ENCODE measurements at places on chromosomes 5 and 9.

- DNase-seq: no peak
Measured at GRCh38 chr9:91726406-91727100, 223.5 kb downstream of the ROR2 start.

DNA sequence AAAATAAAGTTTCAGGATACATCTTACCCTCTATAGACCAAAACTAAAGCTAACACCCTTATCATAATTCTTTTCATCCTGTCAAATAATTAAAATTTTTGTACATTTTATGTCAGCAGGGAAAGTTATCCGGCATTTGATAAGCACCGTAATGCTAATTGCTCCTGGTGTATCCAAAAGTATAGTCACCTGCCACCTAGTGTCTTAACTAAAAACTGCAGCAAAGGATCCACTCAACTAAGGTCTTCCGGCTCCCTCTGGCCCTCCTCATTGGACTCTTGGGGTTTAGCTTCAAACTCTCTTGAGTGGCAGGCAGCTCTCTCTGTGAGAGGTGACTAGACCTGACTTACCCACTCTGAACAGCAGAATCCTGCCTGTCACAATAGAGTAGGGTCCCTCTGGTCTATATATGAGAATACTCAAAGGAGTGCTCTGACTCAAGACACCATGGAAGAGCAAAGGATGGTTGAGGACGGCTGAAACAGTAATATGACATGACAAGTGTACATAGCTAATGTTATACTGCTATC is 60.4 kb upstream of the CAST start:
- peak; percentile 59 for DNase-seq

DNA sequence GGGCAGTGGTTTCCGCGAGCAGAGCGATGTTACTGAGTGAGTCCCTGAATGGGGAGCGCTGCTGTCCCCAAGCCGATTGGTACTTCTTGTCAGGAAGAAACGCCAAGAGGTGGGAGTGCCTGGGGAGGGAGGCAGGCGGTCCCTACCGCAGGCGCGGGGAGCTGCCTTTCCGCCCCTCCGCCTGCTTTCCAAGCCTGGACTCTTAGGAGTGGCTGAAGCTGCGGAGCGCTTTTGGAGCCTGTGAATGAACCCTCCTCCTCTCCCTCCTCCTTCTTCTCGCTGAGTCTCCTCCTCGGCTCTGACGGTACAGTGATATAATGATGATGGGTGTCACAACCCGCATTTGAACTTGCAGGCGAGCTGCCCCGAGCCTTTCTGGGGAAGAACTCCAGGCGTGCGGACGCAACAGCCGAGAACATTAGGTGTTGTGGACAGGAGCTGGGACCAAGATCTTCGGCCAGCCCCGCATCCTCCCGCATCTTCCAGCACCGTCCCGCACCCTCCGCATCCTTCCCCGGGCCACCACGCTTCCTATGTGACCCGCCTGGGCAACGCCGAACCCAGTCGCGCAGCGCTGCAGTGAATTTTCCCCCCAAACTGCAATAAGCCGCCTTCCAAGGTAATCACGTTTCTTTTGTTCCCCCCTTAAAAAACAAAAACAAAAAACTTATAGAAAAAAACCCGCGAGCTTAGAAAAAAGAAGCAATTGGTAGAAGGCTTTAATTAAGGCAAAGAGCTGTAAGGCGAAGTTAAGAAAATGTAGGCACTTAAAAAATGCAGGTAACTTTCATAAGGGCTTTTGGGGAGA is at the start of gene VCAN:
Gene VCAN, plus strand, starts transcription at position 340 of the 808 bp plus-strand sequence. CDS start 11,775 bp downstream, outside the sequence.
- no peak for DNase-seq

DNA sequence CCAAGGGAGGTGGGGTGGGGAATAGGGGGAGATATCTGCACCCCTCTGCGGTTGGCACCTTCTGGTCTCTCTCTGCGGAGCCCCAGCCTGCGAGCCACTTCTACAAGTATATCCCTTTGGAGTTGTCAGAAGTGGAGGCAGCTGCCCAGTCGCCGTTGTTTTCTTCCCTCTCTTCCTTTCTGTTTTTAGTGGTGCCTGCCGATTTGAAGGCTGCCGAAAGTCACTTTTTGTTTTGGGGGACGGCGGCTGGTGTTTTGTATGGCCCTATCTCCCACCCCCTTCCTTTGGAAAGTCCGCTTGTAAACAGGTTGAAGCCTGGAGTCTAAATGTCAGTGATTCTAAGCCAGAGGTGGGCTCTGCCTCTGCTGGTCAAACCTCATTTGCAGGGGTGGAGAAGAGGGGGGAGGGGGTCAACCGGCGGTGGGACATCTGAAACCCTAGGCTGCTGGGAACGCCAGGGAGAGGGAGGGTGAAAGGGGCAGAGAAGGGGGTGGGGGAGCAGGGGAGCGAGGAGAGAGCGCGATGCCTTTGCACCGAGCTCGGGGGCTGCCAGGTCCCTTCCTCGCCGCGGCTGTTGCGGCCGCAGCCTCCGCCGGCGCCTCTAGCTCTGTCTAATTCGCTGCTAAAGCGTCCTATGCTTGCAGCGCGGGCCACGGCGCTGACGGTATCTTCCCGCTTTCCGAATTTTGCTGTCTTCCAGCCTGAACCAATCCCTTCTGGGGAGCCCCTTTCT is at the start of gene FGF10:
Gene FGF10, minus strand, starts transcription at position 331 of the 733 bp plus-strand sequence. CDS start 738 bp downstream, outside the sequence.
- DNase-seq: no peak

DNA sequence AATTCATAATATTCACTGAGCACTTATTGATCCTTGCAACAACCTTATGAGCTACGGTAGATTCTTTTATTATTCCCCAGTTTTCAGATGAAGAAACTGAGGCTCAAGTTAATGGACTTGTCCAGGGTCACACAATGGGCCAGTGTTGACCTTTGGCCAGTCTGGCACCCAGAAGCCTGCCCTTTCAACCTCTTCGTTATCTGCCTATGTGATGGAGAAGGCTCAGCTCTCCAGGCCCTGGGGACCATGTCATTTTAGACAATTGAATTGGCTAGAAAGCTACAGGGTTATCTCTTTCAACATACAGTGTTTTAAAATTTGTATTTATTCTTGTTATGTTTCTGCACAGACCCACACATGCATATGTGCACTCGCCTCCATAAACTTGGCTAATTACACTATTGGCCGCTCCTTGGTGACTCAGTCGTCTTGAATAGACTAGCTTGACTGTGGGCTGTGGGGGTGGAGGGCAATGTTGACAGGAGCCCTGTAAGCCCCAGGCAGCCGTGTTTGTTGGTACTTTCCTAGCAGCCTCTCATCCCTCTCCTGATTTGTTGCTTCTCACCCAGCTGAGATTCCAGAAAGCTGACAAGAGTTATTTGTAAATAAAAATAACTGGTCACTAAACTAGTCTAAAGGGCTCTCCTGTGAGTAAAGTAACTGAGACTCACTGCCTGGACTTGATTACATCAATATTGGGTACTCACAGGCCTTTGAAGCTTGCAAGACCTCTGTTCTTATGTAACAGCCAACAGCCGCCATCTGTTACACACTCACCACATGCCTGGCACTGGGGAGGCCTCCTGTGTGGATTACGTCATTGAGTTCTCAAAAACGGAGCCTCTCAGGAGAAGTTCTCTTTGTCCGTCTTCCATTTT is 8.5 kb upstream of the ANGPTL2 start:
- no peak for DNase-seq

DNA sequence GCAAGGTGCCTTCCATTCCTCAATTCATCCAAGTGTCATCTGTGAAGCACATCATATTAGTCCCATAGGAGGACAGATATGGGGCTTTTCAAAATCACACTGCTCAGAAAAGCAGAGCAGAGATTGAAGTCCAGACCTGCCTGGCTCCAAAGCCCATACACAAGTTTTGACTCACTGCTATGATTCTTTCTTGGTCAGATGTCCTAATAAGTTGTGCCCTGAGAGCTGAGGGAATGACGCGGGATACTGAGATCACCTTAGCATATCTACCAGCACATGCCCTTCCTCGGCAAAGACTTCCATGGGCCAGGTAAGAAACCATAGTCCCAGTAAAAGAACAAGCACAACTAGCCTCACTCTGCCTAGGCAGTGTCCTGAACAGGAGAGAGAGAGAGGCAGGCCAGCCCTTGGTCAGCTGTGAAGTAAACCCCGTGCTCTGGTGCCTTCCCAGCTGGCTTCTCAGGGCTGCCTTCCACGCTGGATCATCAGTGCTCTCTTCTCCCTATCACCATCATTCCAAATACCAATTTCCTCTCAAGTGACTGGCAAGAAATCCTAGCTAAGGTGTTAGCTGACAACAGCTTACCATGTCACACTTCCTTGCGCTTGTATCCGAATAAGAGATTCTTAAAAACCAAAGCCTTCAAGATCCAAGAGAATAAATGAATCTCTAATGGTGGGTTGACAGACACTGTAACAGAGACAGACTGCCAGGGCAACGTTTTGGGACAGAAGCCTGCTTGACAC is 73.2 kb downstream of the SIL1 start:
- DNase-seq: no peak

GRCh38 chr5:89303033-89303480 is 420.1 kb upstream of the MEF2C start:
- DNase-seq: no peak

- no peak for DNase-seq
Measured at GRCh38 chr5:146588331-146589027, 72.5 kb upstream of the GPR151 start.

DNA sequence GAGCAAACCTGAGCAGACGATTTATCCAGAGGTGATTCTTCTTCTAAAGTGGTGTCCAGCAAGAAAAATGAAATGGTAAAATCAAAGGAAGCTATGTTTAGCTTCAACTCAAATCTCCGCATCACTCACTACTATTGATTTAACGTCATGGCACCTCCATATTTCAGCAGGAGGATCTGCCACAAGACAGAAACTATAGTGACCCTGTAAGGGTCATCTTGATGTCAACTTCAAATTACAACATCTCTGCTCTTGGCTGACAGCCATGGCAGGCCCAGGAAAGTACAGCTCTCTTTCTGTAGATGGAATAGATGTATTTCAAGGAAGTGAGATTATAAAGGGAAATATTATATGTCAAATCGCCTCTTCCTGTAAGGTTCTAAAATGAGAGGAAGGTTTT is 10.1 kb upstream of the EFNA5 start:
- DNase-seq: no peak

DNA sequence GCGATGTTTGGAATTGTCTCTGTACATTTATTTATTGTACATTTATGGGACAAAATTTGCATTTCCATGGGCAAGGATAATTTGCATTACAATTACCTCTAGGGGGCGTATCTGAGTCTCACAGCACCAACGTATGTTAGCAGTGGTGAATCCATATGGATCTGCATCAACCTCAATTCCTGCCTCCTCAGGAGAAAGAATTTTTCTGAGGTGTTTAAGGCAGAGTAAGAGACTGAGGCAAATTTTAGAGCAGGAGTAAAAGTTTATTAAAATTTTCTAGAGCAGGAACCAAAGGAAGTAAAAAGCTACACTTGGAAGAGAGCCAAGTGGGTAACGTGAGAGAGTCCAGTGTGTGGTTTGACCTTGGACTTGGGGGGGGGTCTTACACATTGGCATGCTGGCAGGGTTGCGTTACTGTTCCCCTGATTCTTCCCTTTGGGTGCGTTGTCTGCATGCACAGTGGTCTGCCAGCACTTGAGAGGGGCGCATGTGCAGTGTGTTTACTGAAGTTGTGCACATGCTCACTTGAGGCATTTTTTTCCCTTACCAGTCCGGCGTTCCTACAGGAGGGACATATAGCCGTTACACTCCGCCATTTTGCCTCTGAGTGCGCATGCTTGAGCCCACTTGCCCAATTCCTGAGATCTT is 21.0 kb upstream of the RAB14 start:
- peak; percentile 63 for DNase-seq

GRCh38 chr9:19875291-19875920 is 86.6 kb upstream of the SLC24A2 start:
- DNase-seq: no peak

GRCh38 chr5:132322266-132322665 is 28.1 kb downstream of the SLC22A4 start:
- no peak for DNase-seq

DNA sequence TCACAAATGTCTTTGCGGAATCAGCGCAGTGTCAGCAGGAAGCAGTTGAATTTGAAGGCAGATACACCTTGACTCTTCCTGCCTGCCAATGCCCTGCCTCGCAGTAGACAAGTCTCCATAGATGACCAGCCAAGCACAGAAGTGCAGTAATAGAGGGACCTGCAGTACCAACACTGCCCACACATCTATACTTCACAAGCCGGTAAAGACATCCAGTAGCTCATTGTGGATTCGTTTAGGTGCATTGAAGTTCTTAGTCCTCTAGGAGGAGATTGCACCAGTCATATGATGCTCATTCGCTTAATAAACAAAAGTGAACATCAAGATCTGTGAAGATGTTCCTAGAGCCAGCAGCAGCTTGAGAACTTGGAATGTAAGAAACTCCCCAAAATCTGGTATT is 7.1 kb upstream of the IFNA2 start:
- no peak for DNase-seq

DNA sequence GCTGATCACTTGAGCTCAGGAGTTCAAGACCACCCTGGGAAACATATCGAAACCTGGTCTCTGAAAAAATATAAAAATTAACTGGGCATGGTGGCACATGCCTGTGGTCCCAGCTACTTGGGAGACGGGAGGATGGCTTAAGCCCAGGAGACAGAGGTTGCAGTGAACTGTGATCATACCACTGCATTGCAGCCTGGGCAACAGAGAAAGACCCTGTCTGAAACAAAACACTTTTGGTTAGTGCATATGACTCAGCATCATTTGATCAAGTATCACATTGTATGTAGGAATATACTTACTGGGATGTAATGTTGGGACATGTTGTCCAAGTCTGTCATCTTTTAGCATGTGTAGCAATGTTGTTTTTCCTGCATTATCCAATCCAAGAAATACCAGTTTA is 12.0 kb downstream of the SAR1B start:
- DNase-seq: no peak

- no peak for DNase-seq
Measured at GRCh38 chr5:76503929-76504328, 100.8 kb downstream of the IQGAP2 start.

- DNase-seq: no peak
Measured at GRCh38 chr5:27083449-27084415, 45.3 kb upstream of the CDH9 start.

GRCh38 chr9:70304810-70305209 is 46.0 kb downstream of the SMC5 start:
- no peak for DNase-seq

DNA sequence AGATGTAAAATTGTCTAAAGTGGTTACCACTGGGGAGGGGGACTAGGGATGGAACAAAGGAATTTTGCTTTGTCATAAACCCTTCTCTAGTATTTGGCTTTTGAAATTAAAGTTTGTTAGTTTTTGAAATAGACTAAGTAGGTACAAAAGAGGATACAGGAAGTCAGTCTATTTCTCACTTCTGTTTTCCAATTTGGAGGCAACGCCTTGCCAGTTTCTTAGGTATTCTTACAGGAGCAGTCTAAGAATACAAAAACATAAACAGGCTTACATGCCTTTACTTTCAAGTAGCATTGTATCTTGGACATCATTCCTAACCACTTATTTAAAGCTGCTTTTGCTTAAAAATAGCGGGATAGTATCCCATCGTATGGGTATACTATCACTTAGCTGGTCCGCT is 34.4 kb downstream of the ALG2 start:
- no peak for DNase-seq
